GM06990 (cell line): ENCODE measurements at places on chromosomes 13 and 19.

DNA sequence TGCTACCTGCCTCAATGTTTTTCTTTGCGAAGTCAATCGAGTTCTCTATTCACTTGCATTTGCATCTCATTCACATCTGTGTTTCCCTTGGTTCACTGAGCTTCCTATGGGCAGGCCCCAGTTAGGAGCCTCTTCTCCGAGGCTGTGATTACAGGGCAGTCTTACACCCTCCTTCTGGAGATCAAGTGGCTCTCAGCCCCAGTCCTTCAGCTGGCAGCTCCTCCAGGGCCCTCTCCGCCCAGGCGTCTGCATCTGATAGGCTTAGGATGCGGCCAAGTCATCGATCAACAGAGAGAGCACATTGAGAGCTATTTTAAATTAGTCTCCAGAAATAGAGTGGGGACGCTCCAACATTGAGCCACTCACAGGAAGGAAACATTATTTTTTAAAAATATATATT is 44.2 kb downstream of the MBNL2 start:
- no peak for DNase-seq

GRCh38 chr13:101527130-101527529 is 74.7 kb downstream of the ITGBL1 start:
- DNase-seq, result no peak

- no peak for DNase-seq
These were observed 8.1 kb downstream of the ALOX5AP start for GRCh38 chr13:30743319-30744055.

DNA sequence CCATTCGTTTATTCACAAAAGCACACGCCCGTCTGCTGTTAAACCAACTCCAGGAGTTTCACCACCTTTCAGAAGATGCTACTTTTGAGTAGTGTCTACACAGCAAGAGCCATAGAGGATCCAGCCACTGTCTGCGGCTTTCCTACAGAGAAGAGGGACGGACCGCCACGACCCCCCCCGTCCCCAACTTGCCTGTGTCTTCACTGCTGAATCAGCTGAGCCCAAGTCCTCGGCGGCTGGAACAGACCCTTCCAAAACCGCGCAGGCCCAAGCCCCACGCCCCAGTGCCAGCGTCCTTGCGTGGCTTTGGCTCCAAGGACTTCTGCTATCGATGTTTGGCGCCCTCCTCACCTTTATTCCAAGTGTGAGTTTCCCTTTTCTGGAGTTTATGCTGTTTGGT is 65.1 kb downstream of the SPACA7 start:
- no peak for DNase-seq

- DNase-seq, result no peak
These were observed 5.8 kb downstream of the ZNF780A start for GRCh38 chr19:40084948-40085347.

DNA sequence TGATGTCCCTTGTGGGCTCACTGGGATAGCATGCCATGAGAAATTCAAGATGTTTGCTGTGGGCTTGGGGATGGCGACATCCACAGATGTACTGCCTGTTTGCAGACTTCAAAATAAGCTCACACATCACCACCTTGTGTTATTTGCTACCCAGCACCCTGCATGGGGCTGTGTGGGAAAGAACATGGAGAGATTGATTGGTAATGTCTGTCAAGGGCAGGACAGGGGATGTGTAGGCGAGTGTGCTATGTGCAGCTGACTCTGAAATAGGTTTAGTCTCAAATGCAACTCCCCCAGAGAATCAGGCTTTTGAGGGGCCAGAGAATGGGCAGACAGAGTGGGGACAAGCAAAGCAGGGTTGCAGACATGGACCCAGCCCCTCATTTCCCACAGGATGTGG is 24.7 kb downstream of the PNPLA6 start:
- DNase-seq, result no peak

GRCh38 chr19:44585371-44586133 is 27.8 kb upstream of the IGSF23 start:
- no peak for DNase-seq

GRCh38 chr19:56103027-56103614 is 18.0 kb downstream of the ZNF787 start:
- no peak for DNase-seq

DNA sequence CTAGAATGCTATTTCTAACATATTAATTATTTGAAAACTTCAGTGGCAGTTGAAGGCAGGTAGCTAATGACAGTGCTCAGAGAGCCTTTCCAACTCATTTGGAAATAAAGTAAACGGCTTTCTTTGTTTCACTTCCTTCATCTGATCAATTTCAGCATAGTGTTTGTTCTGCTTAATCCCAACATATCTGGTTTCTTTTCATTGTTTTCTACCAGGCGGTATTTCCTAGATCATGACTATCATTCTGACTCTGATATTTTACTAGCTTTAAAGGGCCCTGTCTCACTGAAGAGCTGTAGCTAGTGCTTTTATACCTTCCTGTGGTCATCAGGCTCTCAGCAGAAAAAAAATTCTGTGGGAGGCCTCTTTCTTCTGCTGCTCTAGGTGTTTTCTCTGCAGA is 178.6 kb downstream of the RBM26 start:
- DNase-seq, result peak; percentile 36

- DNase-seq, result no peak
These were observed 9.8 kb upstream of the MZF1 start for GRCh38 chr19:58582985-58583384.

GRCh38 chr13:74289107-74289506 is 154.9 kb upstream of the KLF12 start:
- DNase-seq, result no peak

- peak; percentile 79 for DNase-seq
These were observed 20.0 kb downstream of the TICAM1 start for GRCh38 chr19:4811328-4812131.

DNA sequence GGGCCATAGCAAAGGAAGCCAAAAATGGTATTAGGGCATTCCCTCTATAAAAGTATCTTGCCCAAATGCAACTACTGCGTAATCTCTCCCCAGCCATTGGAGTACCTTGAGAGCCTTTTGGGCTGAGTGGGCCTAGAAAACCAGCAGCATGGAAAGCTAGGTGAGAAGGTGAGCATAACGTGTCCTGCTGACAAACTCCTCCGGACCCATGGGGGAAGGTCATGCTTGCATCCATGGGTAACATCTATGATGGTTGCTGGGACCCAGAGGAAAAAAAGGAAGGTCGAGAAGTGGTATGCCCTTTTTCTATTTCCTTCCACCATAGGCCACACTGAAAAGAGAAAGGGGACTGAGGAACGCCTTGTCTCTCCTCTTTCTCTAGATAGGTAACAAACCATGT is 57.4 kb downstream of the ZNF728 start:
- DNase-seq, result no peak
